NCI-H460 (cell line): ENCODE measurements at places on chromosomes 5 and 9. TPM values are rescaled to one million over a fixed set of nuclear protein-coding genes. Genes with fewer than 3 reads are reported as not detected.

The JAK2 gene
- 4.5 and 5.3 TPM in 2 replicates for total RNA-seq

- no peak for DNase-seq
Measured at GRCh38 chr5:150338546-150338945, 19.0 kb upstream of the TCOF1 start.

GRCh38 chr5:59547731-59548130 lies 345.8 kb downstream of the PDE4D start:
- no peak for DNase-seq

GRCh38 chr5:88884608-88884877 lies 1.6 kb upstream of the MEF2C start:
- no peak for DNase-seq
